ENCODE measurements at places on chromosomes 3 and 15.

- DNase-seq, result no peak
Measured at GRCh38 chr15:36108541-36108940, 470.9 kb upstream of the CDIN1 start.

- no peak for DNase-seq
Measured at GRCh38 chr15:66570842-66571478, 5.2 kb upstream of the LCTL start.

DNA sequence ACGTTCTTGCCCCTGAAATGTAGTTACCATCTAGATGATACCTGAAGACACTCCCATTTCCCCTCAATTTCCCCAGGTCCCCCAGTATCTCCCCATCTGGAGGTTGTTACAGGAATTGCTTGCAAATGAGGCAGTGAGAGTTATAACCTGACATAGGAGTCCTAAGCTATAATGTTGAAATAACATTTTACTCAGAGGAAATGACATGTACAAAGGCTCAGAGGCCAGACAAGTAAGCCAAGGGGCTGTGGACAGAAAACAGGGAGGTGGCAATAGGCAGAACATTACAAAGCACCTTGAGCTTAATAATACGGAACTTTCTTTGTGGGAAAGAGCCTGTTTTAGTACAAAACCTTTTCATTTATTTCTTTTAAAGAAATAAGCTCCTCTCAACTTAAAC lies 171.9 kb downstream of the FRMD5 start:
- no peak for DNase-seq

GRCh38 chr15:75639191-75639708 lies 774 bp downstream of the IMP3 start:
- DNase-seq, result no peak

- no peak for DNase-seq
Measured at GRCh38 chr3:53795789-53796560, 50.2 kb downstream of the CHDH start.

Measured in HS-27A (cell line).